ENCODE measurements at places on chromosomes 3 and 15.

- DNase-seq: peak; percentile 63
Measured at GRCh38 chr3:168117853-168118313, 22.2 kb upstream of the GOLIM4 start.

- no peak for DNase-seq
Measured at GRCh38 chr3:53170325-53171063, 9.5 kb downstream of the PRKCD start.

DNA sequence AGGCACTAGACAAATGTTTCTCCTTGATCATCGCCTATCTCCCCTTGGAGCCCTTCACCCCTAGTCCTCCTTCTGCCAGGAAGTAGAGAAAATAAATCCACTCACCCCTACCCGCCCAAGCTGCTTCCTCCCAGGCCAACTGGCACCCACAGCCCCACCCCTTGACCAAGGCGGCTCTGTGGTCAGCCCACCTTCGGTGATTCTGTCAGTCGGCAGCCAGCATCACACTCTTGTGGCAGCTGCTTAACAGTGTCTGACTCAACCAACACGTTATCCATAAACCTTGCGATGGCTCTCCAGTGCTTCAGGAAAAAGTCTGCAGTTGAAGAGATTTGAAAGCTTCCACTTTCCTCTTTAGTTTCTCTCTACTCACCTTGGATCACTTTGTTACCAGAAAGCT lies 7.6 kb downstream of the SHF start:
- no peak for DNase-seq

DNA sequence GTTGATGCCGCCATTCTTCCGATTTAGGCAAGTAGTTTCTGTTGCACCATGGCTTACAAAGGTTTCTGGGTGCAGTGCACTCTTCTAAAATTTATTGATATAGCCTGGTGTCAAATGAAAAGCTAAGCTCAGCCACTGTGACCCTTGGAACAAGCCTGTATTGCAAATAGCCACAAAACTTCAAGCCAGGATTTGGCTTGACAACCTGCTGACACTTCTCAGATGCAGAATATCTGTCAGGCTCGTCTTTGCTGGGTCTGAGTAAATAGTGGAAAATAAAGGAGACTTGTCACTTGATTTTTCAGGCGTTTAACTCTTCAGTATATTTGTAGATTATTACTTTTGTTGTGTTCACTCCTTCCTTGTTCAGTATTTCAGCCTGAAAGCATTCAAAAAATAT lies 871.8 kb downstream of the OTOL1 start:
- no peak for DNase-seq

- no peak for DNase-seq
Measured at GRCh38 chr15:40182358-40183029, 21.6 kb downstream of the BUB1B start.

- DNase-seq: no peak
Measured at GRCh38 chr3:122947196-122947595, 80.4 kb downstream of the SEMA5B start.

DNA sequence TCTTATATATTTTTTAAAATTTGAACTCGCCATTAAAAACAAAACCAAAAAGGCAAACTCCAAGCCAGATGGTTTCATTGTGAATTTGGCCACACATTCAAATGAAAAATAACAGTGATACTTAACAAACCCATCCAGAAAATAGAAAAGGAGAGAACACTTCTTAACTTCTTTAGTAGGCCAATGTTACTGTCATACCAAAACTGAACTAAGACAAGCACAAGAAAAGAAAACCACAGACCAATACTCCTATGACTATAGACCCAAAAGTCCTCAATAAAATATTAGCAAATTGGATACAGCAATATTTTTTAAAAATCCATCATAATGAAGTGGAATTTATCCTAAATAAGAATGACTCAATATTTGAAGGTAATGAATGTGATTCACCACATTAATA lies 73.5 kb upstream of the ALDH1A3 start:
- no peak for DNase-seq

DNA sequence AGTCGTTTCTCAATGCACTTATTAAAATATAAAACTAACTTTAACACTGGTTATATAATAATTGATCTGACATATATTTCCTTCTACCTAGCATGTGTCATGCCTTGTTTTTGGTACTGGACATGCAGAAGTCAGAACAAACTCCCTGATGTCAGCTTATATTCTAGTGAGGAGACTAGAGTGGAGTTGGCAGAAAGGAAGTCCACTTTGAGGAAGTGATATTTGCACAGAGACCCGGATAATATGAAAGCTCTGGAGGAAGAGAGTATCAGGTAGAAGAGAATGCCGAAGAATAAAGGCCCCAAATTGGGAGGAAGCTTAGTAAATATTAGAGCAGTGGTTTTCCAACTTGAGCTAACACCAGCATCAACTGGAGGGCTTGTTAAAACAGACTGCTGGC lies 24.6 kb upstream of the ZNF280D start:
- DNase-seq: no peak

GRCh38 chr15:67148196-67148701 lies 82.8 kb downstream of the SMAD3 start:
- peak; percentile 96 for DNase-seq

DNA sequence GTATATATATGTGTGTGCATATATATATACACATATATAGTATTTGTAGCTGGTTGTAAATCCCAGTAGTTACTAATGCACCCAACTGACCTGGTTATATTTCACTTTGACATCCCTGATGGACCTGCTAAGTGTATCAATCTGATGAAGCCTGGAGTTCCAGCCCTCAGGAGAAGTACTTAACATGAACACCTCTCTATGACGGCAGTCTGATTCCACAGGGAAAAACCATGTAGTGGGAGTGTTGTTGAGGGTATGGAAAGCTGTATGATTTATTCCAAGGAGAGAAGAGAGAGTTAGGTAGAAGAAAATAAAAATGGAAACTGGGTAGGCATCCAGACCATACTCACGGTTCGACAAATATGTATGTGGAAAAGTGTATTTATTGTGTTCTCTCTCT lies 531.2 kb upstream of the SEMA6D start:
- DNase-seq: peak; percentile 83

DNA sequence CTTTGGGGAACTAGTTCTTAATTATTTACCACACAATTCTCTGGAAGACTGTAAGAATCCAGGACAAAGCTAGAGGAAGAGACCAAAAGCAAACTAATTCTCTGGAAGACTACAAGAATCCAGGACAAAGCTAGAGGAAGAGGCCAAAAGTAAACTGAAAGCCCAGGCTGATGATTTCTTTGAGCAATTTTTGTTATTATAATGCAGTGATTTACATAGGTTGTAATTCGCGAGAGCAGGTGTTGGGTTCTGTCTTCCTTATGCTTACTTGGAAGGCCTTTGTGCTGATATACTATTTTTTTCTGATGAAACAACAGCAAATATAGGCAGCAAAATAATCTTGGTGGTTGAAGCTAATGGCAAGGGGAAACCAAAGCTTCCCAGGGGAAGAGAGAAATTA lies 5.2 kb downstream of the SPTSSB start:
- DNase-seq: no peak

- no peak for DNase-seq
Measured at GRCh38 chr15:33985287-33985686, 17.0 kb downstream of the CHRM5 start.

DNA sequence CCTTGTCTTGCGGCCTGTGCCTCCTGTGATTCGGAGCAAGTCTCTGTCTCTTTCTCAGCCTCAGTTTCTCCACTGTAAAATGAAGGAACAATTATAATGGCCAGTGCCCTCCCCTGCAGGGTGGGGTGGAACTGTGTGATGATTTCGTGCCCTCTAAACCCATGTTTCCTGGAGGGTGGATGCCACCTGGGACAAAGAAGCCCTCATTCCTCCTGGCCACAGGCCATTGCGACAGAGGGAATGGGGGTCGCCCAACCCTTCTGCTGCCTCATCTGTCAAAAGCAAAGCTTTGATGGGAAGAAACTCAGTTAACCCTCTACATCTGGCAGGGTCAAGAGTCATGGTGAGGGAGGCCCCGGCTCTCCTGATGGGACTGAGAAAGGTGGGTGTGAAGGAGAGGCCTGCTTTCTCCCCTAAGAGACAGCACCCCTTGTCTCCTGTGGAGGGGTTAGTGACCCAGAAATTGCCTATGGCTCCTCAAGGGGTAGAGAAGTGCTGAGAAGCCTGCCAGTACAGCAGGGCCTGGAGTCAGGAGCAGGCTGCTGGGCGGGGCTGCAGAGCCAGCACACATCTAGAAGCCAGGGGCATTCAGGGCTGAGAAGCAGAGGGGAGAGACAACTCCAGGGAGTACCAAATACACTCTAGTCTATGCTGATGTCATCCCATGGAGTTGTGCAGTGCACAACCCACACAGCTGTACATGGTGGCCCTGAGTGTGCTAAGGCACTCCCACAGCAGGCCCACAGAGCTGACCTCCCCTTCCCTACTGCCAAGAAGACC lies 61.0 kb downstream of the PLXNA1 start:
- DNase-seq: peak; percentile 1

DNA sequence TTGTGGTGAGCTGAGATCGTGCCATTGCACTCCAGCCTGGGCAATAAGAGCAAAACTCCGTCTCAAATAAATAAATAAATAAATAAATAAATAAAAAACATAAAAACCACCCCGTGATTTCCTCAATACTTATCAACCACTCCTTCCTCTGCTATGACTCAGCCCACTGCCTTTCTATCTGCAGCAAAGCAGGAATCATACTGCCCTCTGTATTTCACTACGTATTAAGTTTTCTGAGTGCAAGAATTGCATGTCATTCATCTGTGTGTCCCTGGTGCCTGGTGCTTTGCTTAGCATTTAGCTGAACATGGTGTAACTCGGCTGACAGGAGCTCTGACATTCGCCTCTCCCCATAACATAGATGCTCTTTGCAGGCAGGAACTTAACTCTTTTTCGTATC lies 7.1 kb downstream of the LSG1 start:
- DNase-seq: no peak

DNA sequence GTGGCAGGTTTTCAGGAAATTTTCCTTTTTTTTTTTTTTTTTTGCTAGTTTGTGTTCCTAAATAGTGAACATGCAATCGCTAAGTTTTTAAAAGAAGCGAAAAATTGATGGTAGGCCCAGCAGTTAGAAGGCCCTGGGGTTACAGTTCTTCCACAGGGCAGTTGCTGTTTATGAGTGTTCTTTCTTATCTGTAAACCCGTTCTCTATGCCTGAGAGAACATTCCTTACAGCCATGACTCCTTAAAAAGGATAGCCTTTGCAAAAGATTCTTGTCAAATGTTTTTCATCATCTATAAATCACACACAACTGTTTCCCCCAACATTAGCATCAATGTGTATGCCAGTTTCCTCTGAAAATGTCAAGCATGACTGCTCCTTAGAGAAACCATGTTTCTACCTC lies 23.8 kb upstream of the MYZAP start:
- DNase-seq: no peak

- DNase-seq: peak; percentile 93
Measured at GRCh38 chr15:101657968-101658784, 6.0 kb upstream of the TM2D3 start.

GRCh38 chr3:4807381-4808280 lies 171.6 kb upstream of the BHLHE40 start:
- DNase-seq: no peak

DNA sequence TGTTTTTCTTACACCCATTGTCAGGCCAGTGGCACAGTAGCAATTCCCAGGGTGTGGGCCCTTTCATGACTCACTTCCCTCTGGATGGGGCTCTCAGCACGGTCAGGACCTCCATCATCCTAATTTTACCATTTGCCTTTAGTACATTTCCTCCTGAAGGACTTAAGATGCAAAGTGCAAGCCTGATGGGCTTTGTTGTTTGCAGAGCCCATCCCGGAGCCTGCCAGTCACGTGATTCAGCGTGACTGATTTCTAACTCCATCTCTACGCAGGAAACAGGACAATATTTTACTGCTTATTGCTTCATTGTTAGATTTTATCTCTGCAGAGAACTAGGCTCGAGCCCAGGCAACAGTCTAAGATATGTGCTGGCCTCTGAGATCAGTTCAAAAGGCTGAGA lies 223.7 kb downstream of the PDZRN3 start:
- DNase-seq: no peak

GRCh38 chr3:69328103-69328962 lies 57.6 kb downstream of the FRMD4B start:
- no peak for DNase-seq

- no peak for DNase-seq
Measured at GRCh38 chr15:52496776-52497470, 31.8 kb downstream of the MYO5A start.

GRCh38 chr15:74988007-74988800 lies 7.2 kb upstream of the SCAMP5 start:
- peak; percentile 79 for DNase-seq

DNA sequence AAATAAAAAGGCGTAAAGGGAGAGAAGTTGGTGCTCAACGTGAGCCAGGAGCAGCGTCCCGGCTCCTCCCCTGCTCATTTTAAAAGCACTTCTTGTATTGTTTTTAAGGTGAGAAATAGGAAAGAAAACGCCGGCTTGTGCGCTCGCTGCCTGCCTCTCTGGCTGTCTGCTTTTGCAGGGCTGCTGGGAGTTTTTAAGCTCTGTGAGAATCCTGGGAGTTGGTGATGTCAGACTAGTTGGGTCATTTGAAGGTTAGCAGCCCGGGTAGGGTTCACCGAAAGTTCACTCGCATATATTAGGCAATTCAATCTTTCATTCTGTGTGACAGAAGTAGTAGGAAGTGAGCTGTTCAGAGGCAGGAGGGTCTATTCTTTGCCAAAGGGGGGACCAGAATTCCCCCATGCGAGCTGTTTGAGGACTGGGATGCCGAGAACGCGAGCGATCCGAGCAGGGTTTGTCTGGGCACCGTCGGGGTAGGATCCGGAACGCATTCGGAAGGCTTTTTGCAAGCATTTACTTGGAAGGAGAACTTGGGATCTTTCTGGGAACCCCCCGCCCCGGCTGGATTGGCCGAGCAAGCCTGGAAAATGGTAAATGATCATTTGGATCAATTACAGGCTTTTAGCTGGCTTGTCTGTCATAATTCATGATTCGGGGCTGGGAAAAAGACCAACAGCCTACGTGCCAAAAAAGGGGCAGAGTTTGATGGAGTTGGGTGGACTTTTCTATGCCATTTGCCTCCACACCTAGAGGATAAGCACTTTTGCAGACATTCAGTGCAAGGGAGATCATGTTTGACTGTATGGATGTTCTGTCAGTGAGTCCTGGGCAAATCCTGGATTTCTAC lies at the start of gene RARB:
Gene RARB (plus strand): TSS at position 322 of the 847 bp plus-strand sequence. CDS start 469 bp downstream, at position 791.
- DNase-seq: peak; percentile 94

DNA sequence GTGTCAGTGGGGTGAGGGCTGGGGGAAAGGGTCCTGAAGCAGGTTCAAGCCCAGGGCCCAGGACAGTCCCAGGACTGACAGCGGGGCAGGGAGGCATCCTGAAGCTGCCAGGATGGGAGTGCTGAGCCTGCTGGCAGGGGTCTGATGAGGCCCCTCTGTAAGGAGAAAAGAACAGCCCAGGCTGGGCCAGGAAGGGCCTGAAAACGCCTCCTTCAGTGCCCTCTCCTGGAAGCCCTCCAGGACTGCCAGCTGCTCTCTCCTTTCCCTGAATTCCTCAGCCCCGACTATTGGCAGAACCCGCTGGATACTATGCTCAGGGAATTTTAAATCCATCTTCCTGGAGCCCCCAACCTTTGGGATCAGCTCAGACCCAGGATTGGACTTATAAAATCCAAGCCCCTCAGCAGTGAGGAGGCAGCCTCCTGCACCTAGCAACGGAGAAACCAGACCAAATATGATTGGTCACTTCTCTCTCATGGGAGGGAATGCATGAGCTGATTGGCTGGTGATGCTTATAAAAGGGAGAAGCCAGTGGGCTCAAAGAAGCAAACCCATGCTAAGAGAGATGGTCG lies 203.5 kb upstream of the LINGO1 start:
- peak; percentile 9 for DNase-seq

GRCh38 chr3:38834110-38834509 lies 18.1 kb upstream of the SCN10A start:
- peak; percentile 57 for DNase-seq

GRCh38 chr3:101876142-101876541 lies 26.8 kb downstream of the NFKBIZ start:
- DNase-seq: no peak

- DNase-seq: peak; percentile 12
Measured at GRCh38 chr15:99371180-99372103, 120.2 kb downstream of the LRRC28 start.
